Stimulated activated CD8-positive, alpha-beta memory T cell treated with anti-CD3 and anti-CD28 coated beads, Interleukin-2, amount 100 ng/mL, for 1 hour (primary cell): ENCODE measurements at places on chromosomes 7 and 10.

DNA sequence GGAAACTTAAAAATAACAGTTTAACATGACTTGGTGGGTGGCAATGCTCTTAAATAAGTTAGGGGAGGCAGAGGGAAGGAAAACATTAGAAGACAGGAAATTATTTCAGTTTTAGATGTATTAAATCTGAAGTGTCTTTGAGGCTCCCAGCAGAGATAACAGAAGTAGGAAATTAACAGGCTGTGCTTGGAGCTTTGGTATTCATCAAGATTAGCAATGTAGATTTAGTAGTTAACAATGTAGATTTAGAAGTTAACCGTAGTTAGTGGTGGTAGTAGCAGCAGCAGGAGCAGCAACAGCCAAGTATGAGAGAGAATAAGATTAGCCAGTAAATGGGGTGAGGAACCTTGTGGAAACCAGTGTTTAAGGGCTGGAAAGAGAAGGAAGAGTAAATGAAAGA lies 48.7 kb upstream of the UBN2 start:
- DNase-seq: no peak

GRCh38 chr10:118107040-118107439 lies 60.3 kb upstream of the RAB11FIP2 start:
- DNase-seq: no peak

GRCh38 chr7:30634193-30634626 lies 39.5 kb downstream of the GARS1 start:
- no peak for DNase-seq

DNA sequence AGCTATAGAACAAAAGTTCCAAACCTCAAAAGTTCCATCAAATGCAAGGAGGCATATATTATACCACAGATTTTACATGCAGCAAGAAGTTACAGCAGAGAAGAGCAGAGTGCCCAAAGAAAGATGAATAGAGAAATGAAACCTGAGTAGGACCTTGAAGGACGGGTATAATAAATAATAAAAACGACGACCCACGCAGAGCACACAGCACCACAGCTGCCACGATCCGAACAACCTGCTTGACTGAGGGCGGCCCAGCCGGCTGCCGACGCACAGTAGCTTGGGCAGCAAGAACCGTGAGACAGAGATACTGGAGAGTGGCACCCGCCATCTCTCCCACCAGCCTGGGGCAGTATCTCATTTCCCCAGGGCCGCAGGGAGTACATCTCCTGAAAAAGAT lies 79.0 kb downstream of the HIPK2 start:
- DNase-seq: no peak

GRCh38 chr10:80202934-80203834 lies 2.2 kb downstream of the ANXA11 start:
- DNase-seq: no peak

GRCh38 chr7:79622781-79623180 lies 169.3 kb upstream of the MAGI2 start:
- DNase-seq: no peak

- no peak for DNase-seq
Observed at GRCh38 chr10:93926613-93927012, 32.8 kb downstream of the SLC35G1 start.

DNA sequence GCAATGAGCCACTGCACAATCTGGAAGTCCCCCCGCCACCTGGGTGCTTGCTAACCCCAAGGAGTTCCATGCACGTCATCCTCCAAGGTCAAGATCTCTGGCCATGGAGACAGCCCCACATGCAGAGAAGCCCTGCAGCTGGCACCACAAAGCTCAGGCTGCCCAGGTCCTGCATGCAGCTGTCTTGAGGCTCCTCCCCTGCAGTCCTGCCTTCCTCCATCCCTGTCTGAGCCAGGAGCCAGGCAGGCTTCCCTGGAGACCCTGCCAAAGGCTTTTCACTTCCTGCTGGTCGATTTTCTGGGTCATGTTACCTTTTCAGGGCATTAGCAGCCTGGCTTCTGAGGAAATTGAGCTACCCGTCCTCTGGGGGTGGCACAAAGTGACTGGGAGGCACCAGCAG lies 12.5 kb upstream of the TMEM72 start:
- no peak for DNase-seq
